ENCODE measurements at places on chromosomes 11 and 22. TPM values are rescaled to one million over a fixed set of nuclear protein-coding genes. Genes with fewer than 3 reads are reported as not detected.

Gene OR51B2
- total RNA-seq = not detected

Gene ZFP91
- 30.3 TPM for total RNA-seq

Gene ISX
- not detected for total RNA-seq

Gene C11orf42
- total RNA-seq = not detected

Gene APOA4
- not detected for total RNA-seq

Gene MYRF
- 3.5 TPM for total RNA-seq

Gene C11orf65
- 0.34 TPM for total RNA-seq
